IMR-90 (cell line): ENCODE measurements at places on chromosomes 3 and 15.

GRCh38 chr15:87354661-87355410 lies 901.7 kb downstream of the NTRK3 start:
- peak; percentile 82 for DNase-seq

DNA sequence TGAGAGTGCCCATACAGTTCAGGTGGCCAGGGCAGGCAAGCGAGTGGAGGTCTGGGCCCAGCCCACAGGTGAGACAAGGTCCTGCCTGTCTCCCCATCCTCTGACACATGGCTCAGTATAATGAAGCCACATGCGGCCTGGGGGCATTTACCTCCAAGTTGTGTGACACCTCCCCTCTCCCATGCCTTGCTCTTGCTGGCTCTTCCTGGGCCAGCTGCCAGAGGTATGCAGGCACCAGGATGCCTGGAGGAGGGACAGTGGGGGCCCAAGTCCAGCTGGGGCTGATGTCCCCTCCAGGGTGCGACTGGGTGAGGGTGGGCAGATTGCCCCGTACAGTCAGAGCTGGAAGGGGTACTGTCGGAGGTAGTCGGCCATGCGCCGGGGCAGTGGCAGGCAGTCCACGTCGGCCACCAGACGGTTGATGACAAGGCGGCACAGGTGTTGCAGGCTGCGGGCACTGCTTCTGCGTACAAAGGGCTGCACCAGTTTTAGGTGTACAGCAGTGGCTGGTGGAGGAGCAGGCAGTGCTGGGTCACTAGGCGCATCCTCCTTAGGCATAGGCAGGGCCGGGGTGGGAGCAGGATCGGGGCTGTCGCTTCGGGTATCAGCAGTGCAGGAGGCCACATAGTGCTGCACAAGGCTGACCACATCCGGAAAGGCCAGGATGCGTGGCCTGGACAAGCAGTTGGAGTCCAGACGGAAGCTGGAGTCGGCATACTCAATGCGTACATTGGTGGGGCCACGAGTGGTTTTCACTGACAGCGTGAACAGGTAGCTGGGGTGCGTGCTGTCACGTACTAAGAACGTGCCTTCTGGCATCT lies 4.1 kb downstream of the CISH start:
- DNase-seq, result no peak

DNA sequence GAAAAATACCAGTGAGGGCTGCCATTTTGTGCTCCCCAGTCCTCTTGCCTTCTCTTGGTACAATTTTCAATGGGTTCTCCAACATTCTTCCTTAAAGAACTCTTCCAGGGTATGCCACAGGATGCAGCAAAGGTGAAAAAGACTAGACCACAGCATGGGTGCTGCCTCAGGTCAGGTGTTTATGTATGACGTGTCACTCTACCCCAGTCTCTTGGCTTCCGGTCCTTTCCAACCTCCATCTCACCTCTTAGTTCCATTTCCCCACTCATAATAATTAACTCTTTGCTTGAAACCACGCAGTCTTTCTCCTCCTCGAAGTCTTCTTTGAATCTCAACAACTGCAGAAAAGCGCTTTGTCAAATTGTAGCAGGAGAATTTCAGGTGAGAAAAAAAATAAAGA lies 104.7 kb upstream of the TBC1D5 start:
- DNase-seq, result no peak

- no peak for DNase-seq
These were observed 73.1 kb downstream of the RAB11A start for GRCh38 chr15:65942436-65942835.

DNA sequence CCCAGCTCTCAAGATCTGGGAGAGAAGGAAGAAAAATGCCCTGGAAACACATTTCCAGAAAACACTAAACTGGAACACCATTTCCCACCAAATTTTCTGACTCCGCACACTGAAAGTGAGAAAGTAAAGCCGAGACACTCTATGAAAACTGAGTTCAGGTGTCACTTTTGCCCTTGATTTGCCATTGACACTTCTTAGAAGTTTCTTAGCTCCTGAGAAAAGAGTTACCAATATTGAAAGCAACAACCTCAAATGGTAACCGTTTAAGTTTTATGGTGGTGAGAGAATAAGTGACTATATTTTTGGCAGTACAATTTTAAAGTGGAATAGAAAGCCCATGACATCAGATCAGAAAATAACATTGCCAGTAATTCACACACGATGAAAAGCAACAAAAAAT lies 39.0 kb downstream of the CD86 start:
- DNase-seq, result no peak

DNA sequence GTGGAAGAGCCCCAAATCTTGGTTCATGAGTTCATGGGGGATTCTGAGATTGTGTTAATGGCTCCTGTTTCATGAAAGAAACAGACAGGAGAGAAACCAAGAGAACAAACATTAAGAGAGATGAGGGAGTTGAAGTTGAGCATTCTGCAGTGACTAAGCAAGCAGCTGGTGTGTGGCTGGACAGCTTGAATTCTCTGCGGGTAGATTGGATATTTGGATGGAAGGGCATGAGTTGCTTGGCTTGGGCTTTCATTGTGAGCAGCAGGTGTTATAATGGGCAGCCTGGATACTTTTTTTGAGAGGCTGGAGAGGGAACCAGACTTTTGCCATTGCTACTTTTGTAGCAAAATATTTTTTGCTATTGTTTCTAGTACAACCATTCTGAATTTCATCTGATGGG lies 346.8 kb upstream of the SATB1 start:
- no peak for DNase-seq

GRCh38 chr15:81178365-81178764 lies 18.3 kb upstream of the IL16 start:
- DNase-seq, result no peak

- no peak for DNase-seq
These were observed 34.6 kb downstream of the FGD5 start for GRCh38 chr3:14853271-14853951.

GRCh38 chr15:96687388-96688107 lies 357.0 kb downstream of the NR2F2 start:
- no peak for DNase-seq

- DNase-seq, result no peak
These were observed 20.2 kb downstream of the RYR3 start for GRCh38 chr15:33330931-33331330.

DNA sequence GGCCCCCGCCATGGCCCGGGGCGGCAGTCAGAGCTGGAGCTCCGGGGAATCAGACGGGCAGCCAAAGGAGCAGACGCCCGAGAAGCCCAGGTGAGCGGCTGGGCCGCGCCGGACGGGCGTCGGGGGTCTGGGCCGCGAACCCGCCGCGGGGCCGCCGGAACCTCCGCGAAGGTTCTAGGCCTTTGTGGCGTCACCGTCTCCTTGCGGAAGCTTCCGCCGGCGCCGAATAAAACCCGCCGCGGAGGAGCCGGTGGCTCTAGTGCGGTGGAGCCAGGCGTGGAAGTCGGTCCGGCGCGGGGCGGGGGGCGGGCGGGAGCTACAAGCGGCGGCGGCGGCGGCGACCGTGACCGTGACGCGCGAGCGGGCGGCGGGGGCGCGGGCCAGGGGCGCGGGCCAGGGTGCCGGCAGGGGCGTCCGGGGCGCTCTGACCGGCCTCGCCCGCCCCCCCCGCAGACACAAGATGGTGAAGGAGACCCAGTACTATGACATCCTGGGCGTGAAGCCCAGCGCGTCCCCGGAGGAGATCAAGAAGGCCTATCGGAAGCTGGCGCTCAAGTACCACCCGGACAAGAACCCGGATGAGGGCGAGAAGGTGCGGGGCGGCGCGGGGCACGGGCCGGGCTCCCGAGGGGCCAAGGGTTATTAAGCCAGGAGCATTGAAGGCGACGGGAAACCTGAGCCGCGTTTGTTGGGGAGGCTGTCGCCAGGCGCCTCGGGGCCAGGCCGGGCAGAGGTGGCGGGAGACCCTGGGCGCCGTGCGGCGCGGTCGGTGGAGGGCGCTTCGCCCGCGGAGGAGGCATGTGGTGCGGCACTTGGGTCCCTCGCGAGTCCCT lies at the start of gene DNAJA4:
TSS of gene DNAJA4 (plus strand) at position 259 of the 833 bp plus-strand sequence. CDS start at position 461, 202 bp downstream.
- no peak for DNase-seq

DNA sequence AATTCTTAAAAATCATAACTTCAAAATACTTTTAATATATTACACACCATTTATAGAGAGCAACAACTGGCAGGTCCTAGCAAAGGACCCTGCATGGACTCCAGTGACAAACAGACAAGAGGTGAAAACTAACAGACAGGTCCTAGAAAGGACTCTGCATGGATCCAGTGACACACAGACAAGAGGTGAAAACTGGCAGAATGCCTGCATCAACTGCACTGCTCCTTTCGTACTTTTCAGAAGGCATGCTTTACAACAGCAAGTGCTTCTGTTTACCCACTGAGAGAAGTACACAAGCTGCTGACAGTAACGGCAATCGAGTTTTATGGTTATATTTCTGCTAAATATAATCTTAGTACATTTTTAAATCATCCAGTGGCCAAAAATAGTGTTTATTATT lies 24.3 kb upstream of the GP5 start:
- peak; percentile 16 for DNase-seq

DNA sequence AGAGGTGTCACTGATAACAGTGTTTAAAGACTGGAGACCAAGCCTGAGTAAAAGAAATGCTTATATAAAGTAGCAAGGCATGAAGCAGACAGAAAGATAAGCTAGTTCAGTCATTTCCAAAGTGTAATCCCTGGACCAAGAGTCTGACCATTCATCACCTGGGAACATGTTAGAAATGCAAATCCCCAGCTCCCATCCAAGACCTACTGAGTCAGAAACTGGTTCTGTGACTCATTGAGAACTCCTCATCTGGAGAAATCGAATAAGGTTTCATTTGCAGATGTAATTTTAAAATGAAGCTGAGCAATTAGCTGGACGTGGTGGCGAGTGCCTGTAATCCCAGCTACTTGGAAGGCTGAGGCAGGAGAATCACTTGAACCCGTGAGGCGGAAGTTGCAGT lies 473.9 kb upstream of the UBE2E2 start:
- no peak for DNase-seq

DNA sequence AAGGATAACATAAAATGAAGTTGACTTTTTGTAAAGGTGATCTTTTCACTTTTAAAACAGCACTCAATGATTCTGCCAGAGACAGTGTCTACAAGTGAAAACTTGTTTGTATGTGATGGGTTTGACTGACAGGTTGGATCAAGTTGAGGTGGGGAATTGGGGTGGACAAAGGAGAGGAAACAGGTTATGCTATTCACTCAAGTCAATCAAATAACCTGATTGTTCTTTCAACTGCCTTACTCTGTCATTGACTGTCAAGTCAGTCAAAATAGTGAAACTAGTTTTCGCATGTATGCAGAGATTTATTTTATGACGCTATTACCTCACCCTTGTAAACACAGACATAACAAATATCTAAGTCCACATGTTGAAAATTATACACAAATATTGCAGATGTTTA lies 187.7 kb downstream of the ROBO2 start:
- no peak for DNase-seq

GRCh38 chr3:73603762-73604171 lies 21.0 kb downstream of the PDZRN3 start:
- DNase-seq, result peak; percentile 85

- no peak for DNase-seq
These were observed 77.2 kb downstream of the FAM81A start for GRCh38 chr15:59515190-59515589.

- no peak for DNase-seq
These were observed 14.7 kb downstream of the CCR1 start for GRCh38 chr3:46193436-46193835.

GRCh38 chr15:66927201-66928077 lies 138.0 kb upstream of the SMAD3 start:
- peak; percentile 51 for DNase-seq

- no peak for DNase-seq
These were observed 107.0 kb upstream of the RORA start for GRCh38 chr15:61336026-61336638.

DNA sequence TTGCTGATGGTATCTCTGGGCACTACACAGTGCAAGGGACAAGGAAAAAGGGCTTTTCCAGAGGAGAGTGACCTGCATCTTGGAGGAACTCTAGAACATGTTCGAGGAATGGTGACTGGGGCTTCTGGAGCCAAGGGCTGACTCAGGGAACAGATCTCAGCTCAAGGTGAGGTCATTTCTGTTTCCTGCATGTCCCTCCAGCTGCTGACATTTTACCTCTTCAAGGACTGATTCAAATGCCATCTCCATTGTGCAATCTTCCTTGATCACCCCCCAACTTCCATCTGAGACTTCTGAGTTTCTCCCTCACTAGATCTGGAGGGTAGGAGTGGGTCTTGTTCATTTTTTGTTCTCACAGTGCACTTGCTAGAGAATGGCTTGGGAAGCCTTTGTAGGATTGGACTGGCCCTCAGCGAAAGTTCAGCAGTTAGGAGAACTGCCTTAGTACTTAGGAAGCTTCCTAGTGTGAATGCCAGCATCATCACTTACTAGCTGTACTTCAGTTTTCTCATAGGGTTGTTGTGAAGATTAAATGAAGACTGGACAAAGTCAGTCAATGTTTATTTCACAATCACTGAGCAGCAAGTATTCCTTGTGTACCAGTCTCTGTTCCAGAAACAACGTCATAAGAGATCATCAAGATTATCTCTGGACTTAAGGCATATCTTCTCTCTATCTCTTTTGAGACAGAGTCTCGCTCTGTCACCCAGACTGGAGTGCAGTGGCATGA lies 2.6 kb upstream of the IDH3A start:
- DNase-seq, result no peak

DNA sequence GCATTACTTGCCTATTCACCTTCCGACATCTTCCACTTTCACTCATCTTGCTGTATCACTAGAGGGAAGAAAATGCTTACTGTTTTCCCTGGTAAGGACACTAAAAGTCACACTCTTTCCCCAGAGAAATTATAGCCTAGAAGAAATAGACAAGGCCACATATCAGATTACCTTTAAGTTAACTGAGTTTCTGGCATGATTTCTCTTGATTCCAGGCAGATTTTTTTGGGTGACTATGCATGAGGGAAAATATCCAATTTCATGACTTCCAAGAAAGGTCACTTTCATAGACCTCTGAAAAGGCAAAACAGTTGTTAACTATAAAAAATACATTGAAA lies 30.3 kb downstream of the TCF12 start:
- peak; percentile 45 for DNase-seq

DNA sequence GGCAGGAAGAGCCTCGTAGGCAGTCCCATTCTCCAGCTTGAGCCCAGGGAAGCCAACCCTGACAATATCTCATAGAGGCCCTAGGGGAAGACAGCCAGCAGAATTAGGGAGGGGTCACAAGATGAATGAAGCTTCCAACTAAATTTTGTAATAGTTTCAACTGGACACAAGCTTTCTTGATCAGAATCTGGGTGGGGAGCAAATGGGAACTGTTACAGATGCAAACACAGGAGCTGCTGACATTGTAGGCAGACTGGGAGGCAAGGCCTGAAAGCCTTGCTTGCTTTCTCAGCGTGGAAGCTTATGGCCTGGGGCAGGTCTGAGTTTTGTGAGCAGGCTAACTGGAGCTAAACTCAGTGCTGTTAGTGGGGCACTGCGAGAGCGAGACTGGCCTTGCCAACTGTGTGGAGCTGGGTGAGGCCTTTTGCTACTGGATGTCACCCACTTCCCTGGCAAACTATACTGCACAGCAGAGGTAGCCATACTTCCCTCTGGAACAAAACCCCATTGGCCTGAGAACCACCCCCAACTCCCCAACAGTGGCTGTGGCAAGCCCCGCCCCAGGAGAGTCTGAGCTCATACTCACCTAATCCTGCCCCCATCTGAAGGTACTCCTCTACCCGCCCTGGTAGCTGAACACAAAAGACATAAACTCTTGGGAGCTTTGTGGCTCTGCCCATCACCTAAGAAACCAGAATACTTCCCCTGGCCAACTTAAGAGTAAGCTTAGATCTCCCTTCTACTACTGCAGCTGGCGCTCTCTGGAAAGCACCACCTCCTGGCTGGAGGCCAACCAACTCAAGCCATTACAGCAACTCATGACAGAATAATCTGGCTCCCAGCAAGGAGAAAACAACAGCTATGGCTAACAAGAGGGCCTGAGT lies 42.9 kb downstream of the CFAP20DC start:
- DNase-seq, result peak; percentile 76
